ENCODE measurements at places on chromosomes 5 and 9.
A peak's percentile ranks its signal among the peaks of the same experiment; 100 is the strongest.

DNA sequence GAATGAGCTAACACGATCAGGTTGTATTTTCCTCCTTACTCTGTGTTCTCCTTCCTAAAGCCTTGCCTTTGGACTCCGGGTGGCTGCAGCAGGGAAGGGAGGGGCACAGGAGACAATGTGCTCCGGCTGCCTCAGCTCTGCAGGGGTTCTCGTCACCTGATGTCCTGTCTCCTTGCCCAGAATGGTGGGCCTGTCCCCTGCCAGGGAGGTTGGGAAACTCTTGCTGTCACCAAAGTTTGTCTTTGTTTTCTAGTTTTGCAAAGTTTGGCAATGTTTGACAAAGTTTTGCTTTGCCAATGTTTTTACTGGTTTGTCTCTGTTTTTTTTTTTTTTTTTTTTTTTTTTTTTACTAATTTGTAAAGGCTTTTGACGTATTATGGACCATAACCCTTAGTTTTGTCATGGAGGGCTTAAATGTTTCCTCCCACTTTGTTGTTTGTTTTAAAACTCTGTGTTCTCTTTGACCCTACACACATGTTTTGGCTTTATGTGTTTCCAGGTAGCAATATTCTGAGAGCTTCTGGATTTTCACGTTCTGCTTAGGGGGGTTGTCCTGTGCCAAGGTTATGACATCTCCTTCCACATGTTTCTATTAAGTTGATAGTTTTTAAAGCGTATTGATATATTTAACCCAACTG, 49.3 kb downstream of the GADD45G start:
- no peak for DNase-seq

GRCh38 chr5:156402387-156402921, 75.5 kb downstream of the SGCD start:
- no peak for DNase-seq

GRCh38 chr9:17731308-17731707, 152.4 kb downstream of the SH3GL2 start:
- DNase-seq, result no peak

DNA sequence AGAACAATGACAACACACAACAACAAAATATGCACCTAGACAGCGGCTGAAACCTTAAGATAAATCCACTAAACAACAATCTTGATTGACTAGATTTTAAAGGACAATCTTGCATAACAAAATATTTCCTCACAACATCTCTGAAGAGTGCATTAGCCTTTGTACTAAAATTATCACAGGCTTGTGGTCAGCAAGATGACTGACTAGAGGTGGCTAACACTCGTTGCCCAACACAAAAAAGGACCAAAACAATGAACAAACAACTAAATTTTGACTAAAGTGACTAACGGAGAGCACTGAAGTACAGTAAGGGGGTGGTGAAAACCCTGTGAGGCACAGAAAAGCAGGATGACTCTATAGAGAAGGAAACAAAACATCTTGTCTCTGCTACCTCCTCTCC, 183.9 kb downstream of the BRINP1 start:
- no peak for DNase-seq

DNA sequence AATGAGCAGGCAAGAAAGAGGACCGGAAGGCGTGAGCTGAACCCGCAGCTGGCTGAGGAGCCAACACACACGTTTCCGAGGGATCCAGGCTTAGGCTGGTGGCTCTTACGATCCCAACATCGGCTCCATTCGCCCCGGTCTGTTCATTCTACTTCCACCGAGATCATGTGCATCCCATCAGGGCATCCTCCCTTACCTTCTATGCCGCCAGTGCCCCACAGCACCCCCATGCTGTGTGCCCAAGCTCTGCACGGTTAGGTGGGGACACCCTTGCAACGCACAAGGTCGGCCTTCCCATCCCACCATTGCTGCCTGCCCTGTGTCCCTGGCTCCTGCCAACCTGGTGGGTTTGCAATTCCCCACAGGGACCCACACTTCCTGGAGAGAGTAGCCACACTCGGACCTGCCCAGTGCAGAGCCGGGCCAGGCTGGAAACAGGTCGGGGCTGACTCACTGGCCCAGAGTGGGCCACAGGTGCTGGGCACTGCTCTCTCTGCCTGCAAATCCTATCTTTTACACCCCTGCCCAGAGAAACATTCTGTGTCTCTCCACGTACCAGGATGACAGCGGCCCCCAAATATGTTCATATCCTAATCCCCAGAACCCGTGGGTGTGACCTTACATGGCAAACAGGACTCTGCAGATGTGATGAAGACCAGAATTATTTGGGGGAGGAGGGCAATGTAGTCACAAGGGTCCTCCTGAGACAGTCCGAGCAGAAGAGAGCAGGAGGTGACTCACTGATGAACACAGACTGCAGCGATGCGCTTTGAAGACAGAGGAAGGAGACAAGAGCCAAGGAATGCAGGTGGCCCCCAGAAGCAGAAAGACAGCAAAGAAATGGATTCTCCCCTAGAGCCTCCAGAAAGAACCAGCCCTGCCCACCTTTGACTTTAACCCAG, 182.2 kb downstream of the AUH start:
- peak; percentile 71 for DNase-seq

DNA sequence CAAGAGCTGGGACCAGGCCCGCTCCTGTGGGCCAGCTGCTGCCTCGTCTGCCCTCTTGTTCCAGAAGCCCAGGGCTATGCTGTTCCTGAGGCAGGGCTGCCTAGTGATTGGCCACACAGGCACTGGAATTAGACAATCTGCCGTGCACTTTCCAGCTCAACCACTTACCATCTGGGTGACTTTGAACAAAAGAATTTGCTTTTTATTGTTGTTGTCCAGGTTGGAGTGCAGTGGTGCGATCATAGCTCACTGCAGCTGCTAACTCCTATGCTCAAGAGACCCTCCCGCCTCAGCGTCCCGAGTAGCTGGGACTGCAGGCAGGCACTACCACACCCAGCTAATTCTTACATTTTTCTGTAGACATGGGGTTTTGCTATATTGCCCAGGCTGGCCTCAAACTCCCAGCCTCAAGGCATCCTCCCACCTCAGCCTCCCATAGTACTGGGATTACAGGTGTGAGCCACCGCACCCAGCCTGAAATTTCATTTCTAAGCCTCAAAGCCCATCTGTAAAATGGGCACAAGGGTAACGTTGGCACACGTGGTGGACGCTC, 1.2 kb upstream of the NEK6 start:
- peak; percentile 87 for DNase-seq

DNA sequence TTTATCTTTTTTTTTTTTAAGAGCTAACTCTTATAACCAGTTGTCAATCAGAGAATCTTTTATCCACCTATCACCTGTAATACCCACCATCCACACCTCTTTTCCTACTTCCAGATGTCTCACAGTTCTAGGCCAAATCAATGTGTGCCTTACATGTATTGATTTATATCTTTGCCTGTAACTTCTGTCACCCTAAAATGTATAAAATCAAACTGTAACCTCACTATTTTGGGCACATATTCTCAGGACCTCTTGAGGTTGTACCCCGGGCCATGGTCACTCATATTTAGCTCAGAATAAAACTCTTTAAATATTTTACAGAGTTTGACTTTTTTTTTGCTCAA, 404.7 kb upstream of the RORB start:
- DNase-seq, result no peak

DNA sequence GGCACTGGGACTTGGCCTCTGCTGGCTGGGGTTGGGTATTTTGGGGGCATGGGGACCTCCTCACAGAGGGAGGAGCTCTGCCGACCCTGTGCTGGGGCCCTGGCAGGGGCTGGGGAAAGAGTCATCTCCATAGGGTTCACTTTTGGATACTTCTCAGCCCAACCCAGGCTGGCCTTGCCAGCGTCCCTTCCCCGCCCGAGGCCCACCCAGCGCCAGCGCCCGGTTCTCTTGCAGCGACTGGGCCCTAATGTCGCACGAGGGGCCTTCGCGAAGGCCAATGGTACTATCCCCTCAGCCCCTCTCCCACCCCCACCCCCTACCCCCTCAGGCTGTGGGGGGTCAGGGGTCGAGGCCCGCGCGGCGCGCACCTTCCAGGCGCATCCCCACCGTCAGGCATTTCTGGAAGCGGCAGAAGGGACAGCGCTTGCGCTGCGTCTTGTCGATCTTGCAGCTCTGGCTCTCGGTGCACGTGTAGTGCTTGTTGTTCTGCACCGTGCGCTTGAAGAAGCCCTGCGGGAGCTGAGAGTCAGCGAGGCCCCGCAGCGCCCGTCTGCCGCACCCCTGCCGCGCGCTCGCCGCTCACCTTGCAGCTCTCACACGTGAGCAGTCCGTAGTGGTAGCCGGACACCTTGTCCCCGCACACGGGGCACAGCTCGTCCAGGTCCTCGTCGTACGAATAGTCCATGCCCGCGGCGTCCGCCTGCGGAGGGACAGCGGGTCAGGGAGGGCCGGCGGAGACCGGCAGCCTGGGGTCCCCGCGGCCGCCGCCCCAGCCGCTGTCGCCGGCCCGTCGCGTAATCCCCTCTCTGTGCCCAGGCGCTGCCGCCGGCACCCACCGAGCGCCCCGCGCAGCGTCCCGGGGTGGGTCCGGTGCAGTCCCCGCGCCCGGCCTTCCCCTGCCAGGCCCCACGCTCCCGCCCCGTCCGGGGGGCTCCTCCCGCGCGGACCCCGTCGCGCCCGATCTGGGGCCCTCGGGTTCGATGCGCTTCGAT, 4.2 kb downstream of the NR5A1 start:
- no peak for DNase-seq

DNA sequence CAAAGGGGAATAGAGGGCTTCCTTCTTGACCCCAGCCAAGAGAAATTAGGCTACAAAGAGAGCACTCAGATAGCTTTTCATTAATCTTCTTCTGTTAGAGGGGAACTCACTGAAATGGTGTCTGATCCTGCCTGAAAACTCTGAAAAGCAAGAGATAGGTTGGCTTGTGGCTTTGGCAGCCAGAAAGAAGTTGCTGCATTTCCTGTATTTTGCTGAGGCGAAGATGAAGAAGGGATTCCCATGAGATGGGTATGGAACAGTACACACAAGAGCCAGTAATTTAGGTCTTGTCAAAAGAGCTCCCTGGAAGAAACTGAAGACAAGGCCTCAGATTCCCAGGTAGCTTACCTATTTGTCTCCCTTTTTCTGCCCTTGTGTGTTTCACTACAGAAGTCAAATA, 120.9 kb upstream of the TARS1 start:
- DNase-seq, result no peak

DNA sequence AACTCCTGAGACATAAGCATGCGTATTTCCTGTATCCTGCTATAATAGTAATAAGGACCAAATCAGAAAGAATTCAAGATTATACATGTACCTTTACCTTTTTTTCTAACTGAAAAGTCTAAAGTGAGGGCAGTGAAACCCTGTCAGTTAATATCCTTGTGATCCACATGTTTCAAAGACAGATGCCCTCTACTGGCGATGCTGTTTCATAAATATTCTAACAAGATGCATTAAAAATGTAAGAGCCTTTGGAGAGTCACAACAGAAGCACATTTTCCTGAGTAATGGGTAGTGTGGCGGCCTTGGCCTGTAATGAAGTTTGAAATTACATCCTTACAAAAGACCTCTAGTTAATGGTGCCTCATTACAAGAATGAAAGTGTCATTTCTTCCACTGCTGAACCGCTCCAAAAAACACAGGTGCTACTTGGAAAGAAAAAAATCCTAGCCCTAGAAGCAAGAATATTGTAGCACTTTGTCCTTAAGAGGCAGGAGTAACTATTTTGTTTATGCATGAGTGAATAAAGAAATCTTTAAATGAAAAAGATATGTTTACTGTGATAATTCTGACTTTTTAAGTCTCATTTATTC, 232.6 kb downstream of the EPB41L4A start:
- DNase-seq, result peak; percentile 45

DNA sequence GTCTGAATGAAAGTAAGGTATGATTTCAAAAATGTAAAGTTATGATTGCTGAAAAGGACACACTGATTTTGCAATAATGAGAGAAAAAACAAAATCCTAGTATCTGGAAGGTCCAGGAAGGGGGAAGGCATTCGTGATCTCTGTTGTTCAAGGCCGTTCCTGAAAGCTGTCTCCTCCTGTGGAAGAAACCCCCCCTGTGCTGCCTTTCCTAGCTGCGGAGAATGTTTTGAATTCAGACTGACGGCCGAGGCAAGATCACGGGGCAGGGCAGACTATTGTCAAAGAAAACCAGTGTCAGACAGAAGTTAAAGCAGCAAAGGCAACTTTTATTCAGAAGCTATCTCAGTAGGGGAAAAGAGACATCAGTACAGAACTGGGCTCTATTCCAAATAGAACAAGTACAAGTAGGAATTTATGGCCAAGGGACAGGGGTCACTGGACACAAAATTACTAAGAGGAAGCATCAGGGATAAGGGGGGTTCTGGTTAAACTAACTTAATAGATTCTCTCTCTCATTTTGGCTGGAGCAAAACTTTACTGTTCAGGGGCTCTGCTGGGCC, 61.9 kb upstream of the IGFBPL1 start:
- no peak for DNase-seq

GRCh38 chr9:121883281-121884056, 209.6 kb downstream of the TTLL11 start:
- DNase-seq, result peak; percentile 57

DNA sequence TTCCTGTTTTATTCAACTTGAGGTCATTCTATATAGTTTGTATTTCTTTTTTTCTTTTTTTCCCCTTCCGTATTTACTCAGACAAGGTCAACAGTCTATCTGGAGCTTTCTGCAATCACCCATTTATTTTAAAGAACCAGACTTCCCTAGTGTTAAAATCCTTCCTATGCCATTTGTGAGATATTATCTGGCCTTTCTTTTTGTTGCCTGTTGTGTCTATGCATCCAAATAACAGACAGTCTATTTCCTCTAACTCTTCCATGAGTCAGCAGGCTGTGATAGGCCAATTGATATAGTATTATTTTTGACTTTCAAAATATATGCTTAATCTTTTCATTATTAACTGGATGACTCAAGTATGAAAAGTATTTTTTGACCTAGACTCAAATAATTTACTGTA, 291.2 kb upstream of the PTPRD start:
- DNase-seq, result peak; percentile 6

- DNase-seq, result peak; percentile 55
These were observed 24.2 kb downstream of the C9orf50 start for GRCh38 chr9:129596541-129597331.

Measured in brain microvascular endothelial cell (primary cell).